ENCODE measurements at places on chromosomes 12 and 14.

DNA sequence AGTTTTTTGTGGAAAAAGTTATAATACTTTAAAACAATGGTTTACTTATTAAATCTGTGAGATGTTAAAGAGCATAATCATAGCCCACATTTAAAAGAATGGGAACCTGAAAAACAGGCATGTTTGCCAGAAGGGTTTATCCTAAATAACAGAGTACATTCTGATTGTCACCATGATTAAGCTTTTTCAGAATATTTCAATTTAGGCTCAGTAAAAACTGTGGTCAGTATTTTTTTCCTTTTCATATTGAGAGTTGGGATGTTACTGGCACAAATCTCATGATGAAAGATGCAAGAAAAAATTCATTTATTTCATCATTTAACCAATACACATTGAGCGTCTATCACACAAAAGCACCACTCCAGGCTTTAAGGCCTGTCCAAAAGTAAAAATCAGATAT lies 18.6 kb downstream of the EPS8 start:
- no peak for DNase-seq

- DNase-seq: no peak
Observed at GRCh38 chr14:105047283-105048016, 17.8 kb downstream of the GPR132 start.

- no peak for DNase-seq
Observed at GRCh38 chr12:9032202-9032964, 43.0 kb downstream of the KLRG1 start.

GRCh38 chr12:3931206-3931605 lies 58.0 kb upstream of the PARP11 start:
- DNase-seq: no peak

Measured in GM04504 (cell line).